Stimulated activated CD4-positive, alpha-beta T cell treated with anti-CD3 and anti-CD28 coated beads, TNF-alpha, amount 100 ng/mL, for 48 hours (primary cell): ENCODE measurements at places on chromosomes 2 and 18.

DNA sequence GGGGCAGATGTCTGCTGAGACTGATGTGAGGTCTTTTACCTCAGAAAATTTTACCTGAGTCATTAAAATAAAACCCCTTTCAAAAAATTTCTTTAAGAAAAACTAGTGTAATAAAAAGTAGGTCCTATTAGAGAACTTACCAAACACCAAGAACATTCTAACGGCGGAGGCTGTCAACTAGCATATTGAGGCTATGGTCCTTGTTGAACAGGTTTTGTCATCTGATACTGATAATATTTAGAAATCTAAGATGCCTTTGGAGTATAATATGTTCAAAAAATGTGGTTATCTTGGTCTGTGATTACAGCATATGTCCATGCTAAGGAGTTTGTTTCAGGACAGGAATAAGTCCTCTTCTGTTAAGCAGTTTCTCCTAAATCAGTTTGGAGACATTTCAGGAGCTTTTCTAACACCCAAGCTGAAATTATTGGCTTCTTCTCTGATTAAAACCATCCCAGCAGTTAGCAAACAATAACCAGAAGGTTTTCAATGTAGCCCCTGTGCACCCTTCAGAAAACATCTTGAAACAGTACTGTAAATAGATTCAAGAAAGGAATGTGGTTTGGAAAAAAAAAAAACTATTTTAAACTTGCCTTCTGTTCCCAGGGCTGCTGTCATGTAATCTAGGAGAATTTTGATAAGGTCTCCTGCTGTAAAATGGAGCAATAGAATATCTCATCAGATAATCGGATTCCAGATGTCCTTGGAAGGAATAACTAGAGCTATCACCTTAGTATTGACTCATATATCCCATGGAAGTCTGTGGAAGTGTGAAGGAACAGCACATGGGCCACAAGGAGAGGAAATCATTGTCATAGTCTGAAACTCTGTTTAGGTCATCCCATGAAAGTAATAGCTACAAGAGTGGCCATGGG lies 58.7 kb upstream of the B3GNT2 start:
- no peak for DNase-seq

DNA sequence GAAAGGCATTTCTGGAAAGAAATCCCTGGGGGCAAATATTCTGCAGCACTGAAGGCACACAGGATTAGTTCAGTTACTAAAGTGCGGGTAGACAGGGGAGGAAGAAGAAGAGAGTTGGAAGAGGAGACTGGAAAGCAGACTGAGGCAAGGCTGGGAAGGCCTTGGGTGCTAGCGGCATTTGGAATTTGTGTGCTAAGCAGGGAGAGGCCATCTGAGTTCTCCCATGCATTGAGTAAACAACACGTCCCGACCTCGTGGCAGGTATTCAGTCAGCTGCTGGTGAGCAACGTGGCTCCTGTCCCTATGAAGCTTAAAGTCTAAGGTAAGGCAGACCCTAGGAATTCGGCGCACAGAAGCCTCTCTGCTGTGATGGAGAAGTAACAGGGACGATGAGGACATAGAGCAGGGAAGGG lies 30.7 kb downstream of the ATP8B1 start:
- DNase-seq: no peak

DNA sequence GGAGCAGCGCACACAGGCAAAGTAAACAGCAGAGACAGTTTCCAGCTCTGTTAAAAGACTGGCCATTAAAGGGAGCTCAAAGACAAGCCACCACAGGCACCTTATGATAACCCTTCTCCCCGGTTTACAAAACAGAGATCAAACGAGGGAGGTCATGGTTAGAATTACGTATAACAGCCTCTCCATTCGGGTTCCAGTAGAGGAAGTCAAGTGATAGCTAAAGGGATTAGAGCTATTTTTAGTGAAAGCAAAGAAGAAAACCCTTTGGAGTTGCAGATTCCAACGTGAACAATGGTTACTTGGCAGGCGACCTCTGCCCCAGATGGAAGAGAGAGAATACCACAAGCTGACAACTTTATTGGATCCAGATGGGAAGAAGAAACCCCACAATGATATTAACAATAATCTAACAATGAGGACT lies 31.2 kb upstream of the EDAR start:
- DNase-seq: no peak

GRCh38 chr2:9764153-9764778 lies 79.0 kb upstream of the TAF1B start:
- no peak for DNase-seq

GRCh38 chr2:71720283-71720560 lies 266.9 kb downstream of the DYSF start:
- no peak for DNase-seq
